Ascending aorta (tissue), 2 donors: ENCODE measurements at places on chromosomes 12 and 14. TPM values are rescaled to one million over a fixed set of nuclear protein-coding genes. Genes with fewer than 3 reads are reported as not detected.

GRCh38 chr14:36091096-36091495 is 85.4 kb downstream of the PTCSC3 start:
- no peak overlapping the region for H3K4me3 ChIP-seq
- no peaks in the 10 kb centered on the region for H3K4me1 ChIP-seq
- no peaks in the 10 kb centered on the region for H3K27me3 ChIP-seq

Gene NUP37
- 66.9 TPM for total RNA-seq

Gene TDP1
- total RNA-seq = 9.4 TPM

DNA sequence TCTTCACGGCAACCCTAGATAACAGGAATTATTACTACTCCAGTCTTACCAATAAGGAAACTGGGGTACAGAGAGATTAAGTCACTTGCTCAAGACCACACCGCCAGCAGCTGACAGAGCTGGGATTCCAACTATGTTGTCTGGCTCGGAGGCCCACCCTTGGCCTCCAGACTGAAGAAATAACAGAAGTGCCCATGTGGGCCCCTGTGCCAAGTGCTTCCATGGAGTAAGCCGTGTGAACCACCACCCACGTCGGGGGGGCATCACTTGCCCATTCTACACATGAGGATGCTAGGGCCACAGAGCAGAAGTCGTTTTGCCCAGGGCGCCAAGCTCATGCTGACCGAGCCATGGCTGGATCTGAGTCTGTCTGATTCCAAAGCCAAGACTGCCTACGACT is 926 bp upstream of the CMKLR1 start:
- peak overlapping the region; percentile 59 for H3K4me3 ChIP-seq
- peaks cover 5% of the 10 kb centered on the region for H3K36me3 ChIP-seq

- no peaks in the 10 kb centered on the region for H3K4me1 ChIP-seq
- H3K4me3 ChIP-seq = no peak overlapping the region
- H3K36me3 ChIP-seq = no peaks in the 10 kb centered on the region
- no peak for DNase-seq
Measured at GRCh38 chr14:48586099-48586498, 910.7 kb upstream of the MDGA2 start.

Gene CLEC1B
- not detected for total RNA-seq

Gene FERMT2
- 101 TPM for total RNA-seq

Gene NTF3
- total RNA-seq = 58.9 TPM

Gene FITM1
- total RNA-seq = not detected

DNA sequence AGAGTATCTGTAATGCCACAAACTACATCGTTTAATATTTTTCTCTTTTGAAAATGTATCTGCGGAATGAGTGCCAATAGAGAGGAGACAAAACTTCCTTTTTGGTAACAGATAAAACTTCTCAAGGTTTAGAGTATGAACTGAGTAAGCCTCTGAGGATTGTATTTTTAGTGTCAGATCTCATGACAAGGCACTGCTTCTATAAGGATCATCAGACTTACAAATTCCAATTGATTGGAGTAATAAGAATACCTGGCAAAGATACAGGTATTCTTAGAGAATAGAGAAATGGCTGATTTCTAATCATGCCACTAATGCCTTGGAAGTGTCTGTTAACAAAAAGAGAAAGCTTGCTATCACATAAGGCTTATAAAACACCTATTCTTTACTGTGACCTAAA is 45.3 kb downstream of the SLC35F4 start:
- no peaks in the 10 kb centered on the region for H3K27me3 ChIP-seq
- no peaks in the 10 kb centered on the region for H3K36me3 ChIP-seq
- no peak overlapping the region for H3K4me3 ChIP-seq
- H3K4me1 ChIP-seq = no peaks in the 10 kb centered on the region

Gene C12orf54
- total RNA-seq = not detected

GRCh38 chr14:72169521-72169920 is 237.3 kb downstream of the RGS6 start:
- H3K27ac ChIP-seq = no peak overlapping the region
- H3K4me1 ChIP-seq = no peaks in the 10 kb centered on the region
- DNase-seq = no peak
- H3K4me3 ChIP-seq = no peak overlapping the region
- no peaks in the 10 kb centered on the region for H3K27me3 ChIP-seq

DNA sequence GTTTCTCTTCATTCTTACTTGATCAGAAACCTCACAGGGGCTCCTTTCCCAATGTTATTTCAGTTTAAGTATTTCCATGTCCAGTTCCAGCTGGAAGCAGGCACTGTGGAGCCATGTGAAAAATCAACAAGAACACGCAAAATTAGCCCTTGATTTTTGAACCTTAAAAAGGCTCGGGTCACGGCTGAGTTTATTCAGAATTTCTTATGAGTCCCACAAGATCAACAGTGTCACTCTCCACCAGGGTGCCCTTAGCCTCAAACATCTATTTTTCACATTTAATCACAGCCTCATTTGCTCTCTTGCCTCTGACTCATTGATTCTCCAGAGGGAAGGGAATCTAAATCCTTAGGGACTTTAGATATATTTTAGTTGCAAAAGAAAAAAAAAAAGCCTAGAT is 157.7 kb upstream of the AVPR1A start:
- H3K4me1 ChIP-seq = no peaks in the 10 kb centered on the region
- H3K36me3 ChIP-seq = no peaks in the 10 kb centered on the region
- H3K27ac ChIP-seq = no peak overlapping the region
- no peak for DNase-seq
- H3K4me3 ChIP-seq = no peak overlapping the region

Gene PRR4
- not detected for total RNA-seq

Gene VRTN
- not detected for total RNA-seq

- H3K27me3 ChIP-seq = no peaks in the 10 kb centered on the region
- H3K4me1 ChIP-seq = no peaks in the 10 kb centered on the region
- no peaks in the 10 kb centered on the region for H3K36me3 ChIP-seq
Measured at GRCh38 chr12:79162147-79162772, 297.7 kb downstream of the SYT1 start.

- H3K4me3 ChIP-seq = no peak overlapping the region
- no peaks in the 10 kb centered on the region for H3K27me3 ChIP-seq
- no peaks in the 10 kb centered on the region for H3K4me1 ChIP-seq
- H3K36me3 ChIP-seq = no peaks in the 10 kb centered on the region
- no peak for DNase-seq
- no peak overlapping the region for H3K27ac ChIP-seq
Measured at GRCh38 chr14:100203962-100204834, 34.7 kb upstream of the YY1 start.

- no peak overlapping the region for H3K4me3 ChIP-seq
- H3K27ac ChIP-seq = no peak overlapping the region
- no peaks in the 10 kb centered on the region for H3K27me3 ChIP-seq
- no peak for DNase-seq
- H3K36me3 ChIP-seq = no peaks in the 10 kb centered on the region
Measured at GRCh38 chr12:74980510-74980909, 229.1 kb downstream of the KCNC2 start.

GRCh38 chr12:121568971-121569751 is 11.7 kb downstream of the KDM2B start:
- H3K36me3 ChIP-seq = peaks cover 9% of the 10 kb centered on the region
- H3K4me1 ChIP-seq = no peaks in the 10 kb centered on the region
- H3K4me3 ChIP-seq = no peak overlapping the region
- H3K27ac ChIP-seq = peak overlapping the region; percentile 38
- no peaks in the 10 kb centered on the region for H3K27me3 ChIP-seq

Gene PRPH
- total RNA-seq = not detected

DNA sequence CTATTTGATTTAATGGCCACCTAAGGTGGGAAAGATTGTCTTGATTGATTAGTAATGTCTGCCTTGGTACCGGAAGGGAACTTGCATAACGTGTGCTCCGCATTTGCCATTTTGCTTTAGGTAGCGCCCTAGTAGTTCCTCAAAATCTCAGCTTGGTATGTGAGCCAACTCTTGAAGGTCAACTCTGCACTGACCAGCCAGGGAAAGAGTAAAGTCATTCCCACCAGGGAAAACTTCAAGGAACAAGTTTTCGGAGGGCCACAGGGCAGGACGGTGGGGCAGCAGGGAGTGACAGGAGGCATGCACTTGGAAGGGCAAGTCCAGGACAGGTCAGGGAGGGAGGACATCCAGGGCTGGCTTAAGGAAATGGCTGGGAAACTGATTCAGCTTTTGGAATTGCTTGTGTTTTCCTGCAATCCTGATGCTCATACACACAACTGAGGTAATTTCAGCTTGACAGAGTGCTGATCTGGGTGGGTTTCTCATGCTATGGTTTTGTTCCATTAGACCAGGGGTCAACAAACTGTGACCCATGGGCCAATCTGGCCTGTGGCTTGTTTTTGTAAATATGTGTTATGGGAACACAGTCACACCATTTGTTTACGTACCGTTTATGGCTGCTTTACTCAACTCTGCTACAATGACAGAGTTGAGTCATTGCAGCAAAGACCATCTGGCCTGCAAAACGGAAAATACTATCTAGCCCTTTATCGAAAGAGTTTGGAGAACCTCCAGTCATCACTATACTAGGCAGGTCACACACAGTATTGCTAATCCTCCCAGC is 184.5 kb downstream of the RBM19 start:
- no peaks in the 10 kb centered on the region for H3K27me3 ChIP-seq
- no peak overlapping the region for H3K4me3 ChIP-seq
- no peaks in the 10 kb centered on the region for H3K4me1 ChIP-seq

Gene IGF1
- total RNA-seq = 73.5 TPM

- H3K27ac ChIP-seq = no peak overlapping the region
- no peak overlapping the region for H3K4me3 ChIP-seq
- H3K36me3 ChIP-seq = no peaks in the 10 kb centered on the region
- no peak for DNase-seq
Measured at GRCh38 chr12:54968181-54968730, 16.3 kb downstream of the TESPA1 start.

Gene SCYL2
- 11.6 TPM for total RNA-seq

Gene HOTAIR
- not detected for total RNA-seq

DNA sequence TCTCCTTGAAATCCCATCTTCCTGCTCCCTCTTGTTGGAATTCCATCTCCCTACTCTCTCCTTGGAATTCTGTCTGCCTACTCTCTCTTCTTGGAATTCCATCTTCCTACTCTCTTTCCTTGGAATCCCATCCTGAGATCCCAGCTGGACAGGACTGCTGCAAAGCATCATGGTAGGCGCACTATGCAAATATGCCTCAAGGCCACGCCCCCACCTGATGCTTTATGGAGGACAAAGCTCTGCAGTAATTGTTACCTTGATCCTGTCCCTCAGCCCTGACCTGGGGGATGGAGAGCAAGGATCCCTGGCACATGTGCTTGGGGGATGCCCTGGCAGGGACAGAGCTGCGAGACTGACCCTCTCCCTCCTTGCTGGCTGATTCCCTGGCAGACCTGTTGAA is 185.6 kb downstream of the TBX5 start:
- no peaks in the 10 kb centered on the region for H3K36me3 ChIP-seq
- no peak for DNase-seq

DNA sequence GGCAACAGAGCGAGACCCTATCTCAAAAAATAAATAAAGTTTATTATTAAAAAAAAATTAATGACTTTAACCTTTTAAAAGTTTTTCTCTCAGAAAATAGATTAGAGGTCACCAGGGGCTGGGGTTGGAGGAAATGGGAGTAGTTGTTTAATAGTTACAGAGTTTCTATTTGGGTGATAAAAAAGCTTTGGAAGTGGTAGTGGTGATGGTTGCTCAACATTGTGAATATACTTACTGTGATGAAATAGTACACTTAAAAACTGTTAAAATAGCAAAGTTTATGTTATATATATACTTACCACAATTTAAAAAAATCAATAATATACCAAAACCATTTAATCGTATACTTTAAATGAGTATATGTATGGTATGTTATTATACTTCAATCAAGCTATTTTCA is 59.6 kb downstream of the ARL6IP4 start:
- H3K27ac ChIP-seq = no peak overlapping the region
- no peak overlapping the region for H3K4me3 ChIP-seq
- H3K36me3 ChIP-seq = no peaks in the 10 kb centered on the region
- no peaks in the 10 kb centered on the region for H3K4me1 ChIP-seq

DNA sequence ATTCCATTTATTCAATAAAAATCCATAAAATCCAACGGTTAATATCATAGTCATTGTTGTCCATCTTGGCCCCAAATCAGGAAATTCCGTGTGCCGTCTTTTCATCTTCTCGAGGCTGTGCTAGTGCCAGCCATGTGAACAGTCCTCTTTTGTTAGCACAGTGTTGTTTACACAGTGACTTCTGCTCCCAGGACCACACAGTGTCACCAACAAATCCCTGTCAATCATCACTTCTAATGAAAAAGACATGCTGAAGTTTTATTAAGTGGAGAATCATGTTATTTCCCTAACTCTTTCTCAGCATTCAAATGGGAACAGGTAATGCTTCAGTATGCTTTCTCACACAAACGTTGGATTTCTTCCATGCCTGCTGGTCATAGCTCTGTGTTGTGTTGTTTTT is 1.9 kb upstream of the SLCO1A2 start:
- H3K27me3 ChIP-seq = no peaks in the 10 kb centered on the region
- no peak overlapping the region for H3K27ac ChIP-seq
- no peak for DNase-seq
- H3K36me3 ChIP-seq = no peaks in the 10 kb centered on the region
- H3K4me1 ChIP-seq = no peaks in the 10 kb centered on the region

- H3K27me3 ChIP-seq = no peaks in the 10 kb centered on the region
- H3K4me1 ChIP-seq = peaks cover 3% of the 10 kb centered on the region
- no peaks in the 10 kb centered on the region for H3K36me3 ChIP-seq
- H3K27ac ChIP-seq = peak within 1 kb of the TSS; percentile 99
- no peak for DNase-seq
Measured at GRCh38 chr12:25958428-25959070, at the start of gene RASSF8. Gene RASSF8, plus strand, starts transcription at chr12:25958682. Its CDS starts 96,662 bp downstream, at chr12:26055344.

GRCh38 chr12:96386794-96387193 is 13.4 kb downstream of the CDK17 start:
- peaks cover 9% of the 10 kb centered on the region for H3K4me1 ChIP-seq
- no peak overlapping the region for H3K27ac ChIP-seq
- DNase-seq = no peak
- H3K36me3 ChIP-seq = no peaks in the 10 kb centered on the region
- no peak overlapping the region for H3K4me3 ChIP-seq

DNA sequence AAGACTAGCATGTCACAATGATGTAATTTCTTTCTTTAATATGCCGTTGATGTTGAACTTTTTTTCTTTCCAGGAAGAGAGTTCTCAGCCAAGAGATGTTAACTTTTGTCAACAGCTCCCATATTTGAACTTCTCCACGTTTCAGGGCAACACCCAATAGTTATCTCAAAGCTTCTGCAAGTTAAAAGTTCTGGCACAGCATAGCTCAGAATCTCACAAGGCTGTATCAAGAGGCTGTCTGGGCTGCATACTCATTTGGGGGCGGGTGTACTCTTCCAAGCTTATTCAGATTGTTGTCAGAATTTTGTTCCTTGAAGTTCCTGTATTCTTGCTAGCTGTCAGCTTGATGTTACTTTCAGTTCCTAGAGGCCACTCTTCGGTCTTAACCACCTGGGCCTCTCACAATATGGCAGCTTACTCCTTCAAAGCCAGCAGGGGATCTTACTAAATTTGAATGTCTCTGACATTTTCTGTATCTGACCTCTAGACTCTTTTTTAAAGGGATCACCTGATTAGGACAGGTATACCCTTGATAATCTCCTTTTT is 38.9 kb downstream of the KCNC2 start:
- no peak overlapping the region for H3K4me3 ChIP-seq
- no peaks in the 10 kb centered on the region for H3K36me3 ChIP-seq
- H3K4me1 ChIP-seq = no peaks in the 10 kb centered on the region
- H3K27ac ChIP-seq = no peak overlapping the region
- no peak for DNase-seq
- no peaks in the 10 kb centered on the region for H3K27me3 ChIP-seq
